ENCODE measurements at places on chromosomes 2 and 18.

GRCh38 chr2:99444222-99444621 lies 45.6 kb downstream of the REV1 start:
- DNase-seq, result no peak

- no peak for DNase-seq
These were observed 704.0 kb downstream of the RNF144A start for GRCh38 chr2:7621018-7621814.

GRCh38 chr2:192741889-192742288 lies 547.2 kb upstream of the TMEFF2 start:
- DNase-seq, result no peak

- DNase-seq, result no peak
These were observed 475 bp downstream of the SLC4A1AP start for GRCh38 chr2:27664154-27664574.

DNA sequence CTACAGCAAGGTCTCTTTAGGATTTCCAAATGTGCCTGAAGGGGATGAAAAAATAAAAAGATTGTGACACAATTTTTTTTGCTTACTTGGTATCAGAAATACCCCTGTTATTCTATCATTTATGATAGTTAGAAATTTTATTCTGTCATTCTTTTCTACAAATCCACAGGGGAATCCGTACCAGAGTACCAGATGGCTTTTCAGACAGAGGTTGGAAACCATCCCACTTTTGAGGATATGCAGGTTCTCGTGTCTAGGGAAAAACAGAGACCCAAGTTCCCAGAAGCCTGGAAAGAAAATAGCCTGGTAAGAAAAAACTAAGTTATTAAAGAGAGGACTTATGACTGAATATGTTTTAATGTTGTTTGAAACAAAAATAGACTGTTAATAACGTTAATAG lies 92.6 kb upstream of the FAM117B start:
- DNase-seq, result no peak

GRCh38 chr2:138906549-138906948 lies 126.4 kb upstream of the NXPH2 start:
- no peak for DNase-seq

DNA sequence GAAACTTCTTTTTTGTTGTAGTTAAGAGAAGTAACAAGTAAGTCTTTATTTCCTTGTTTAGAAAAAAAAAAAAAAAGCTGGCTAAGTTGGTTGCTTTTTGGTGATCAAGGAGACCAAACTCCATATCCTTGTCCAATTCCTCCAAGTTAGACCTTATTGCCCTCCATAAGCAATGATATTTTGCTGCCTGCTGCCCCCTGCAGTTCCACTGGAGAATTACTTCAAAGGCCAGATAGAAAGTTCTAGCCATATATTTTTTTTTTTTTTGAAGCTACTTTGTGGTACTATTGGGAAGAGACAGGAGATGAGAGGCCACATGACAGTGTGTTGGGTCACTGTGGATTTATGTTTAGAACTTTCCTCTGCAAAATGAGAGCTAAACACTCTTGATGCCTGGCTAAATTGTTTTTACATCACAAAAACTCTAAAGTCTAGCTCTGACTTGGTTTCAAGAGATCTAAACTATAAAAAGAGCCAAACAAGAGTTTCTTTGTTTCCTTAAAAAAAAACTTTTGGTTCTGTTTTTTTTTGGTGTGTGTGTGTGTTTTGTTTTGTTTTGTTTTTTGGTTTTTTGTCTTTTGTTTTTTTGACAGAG lies 80.7 kb upstream of the RASGRP3 start:
- peak; percentile 66 for DNase-seq

DNA sequence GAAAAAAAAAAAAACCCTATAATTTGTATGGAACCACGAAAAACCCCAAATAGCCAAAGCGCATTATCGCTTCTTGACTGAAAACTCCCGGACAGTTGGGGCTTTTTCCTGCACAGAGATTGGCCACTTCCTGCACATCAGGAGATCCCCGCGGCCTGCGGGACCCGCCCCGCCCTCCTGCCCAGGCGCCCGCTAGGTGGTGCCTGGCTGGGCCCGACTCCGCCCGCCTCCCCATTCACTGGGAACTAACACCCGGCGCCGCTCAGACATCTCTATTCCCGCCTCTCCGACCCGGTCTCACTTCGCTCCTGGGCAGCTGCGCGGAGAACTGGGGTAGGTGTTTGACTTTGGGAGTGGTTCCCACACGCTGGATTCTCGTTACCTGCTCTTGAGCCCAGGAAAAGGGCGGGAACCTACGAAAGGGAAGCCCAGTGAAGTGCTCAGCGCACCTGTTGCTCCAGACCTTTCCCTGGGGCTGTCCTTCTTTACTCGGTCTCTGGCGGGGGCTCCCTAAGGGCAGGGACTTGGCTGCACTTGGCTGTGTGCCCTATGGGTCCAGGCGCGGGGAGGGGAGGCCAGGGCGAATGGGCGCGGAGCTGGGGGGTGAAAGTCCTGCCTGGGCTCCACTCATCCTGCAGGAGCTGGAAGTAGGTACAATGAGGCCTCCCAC lies at the start of gene HMSD:
TSS of gene HMSD (plus strand) at position 234 of the 670 bp plus-strand sequence. CDS start 4,155 bp downstream, outside the sequence.
- no peak for DNase-seq

- no peak for DNase-seq
These were observed 5.4 kb downstream of the PID1 start for GRCh38 chr2:229265727-229266126.

DNA sequence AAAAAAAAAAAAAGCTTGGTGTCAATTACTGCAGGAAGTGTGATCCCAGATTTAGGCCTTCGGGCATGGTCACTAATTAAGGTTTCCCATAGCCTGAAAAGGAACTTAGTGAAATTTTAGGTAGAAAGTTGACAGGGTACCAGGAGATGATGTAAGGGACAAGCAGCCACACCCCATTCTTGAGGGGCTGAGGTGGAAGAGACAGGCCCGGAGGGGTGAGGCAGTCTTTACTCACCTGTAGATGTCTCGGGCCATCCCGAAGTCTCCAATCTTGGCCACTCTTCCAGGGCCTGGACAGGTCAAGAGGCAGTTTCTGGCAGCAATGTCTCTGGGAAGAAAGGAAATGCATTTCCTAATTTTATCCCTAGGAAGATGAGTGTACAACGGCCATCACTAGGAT lies 94.3 kb downstream of the CLIP4 start:
- no peak for DNase-seq

GRCh38 chr18:48832938-48833700 lies 117.6 kb downstream of the SMAD7 start:
- DNase-seq, result peak; percentile 68

DNA sequence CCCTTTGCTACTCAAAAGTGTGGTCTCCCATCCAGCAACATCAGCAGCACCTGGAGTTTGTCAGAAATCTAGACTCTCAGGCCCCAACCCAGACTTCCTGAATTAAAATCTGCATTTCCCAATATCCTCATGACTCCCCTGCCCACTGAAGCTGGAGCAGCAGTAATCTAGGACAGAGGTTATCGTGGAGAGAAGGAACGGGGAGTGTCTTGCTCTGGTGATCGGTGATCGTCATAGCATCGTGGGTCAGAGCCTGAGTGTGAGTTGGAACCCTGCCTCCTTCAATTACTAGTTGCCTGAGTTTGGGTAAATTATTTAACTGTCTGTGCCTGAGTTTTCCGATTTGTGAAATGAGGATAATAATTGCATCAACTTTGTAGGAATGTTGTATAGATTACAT lies 217.3 kb upstream of the ATP5MC3 start:
- no peak for DNase-seq

GRCh38 chr2:42367835-42368234 lies 6.8 kb upstream of the COX7A2L start:
- DNase-seq, result no peak

DNA sequence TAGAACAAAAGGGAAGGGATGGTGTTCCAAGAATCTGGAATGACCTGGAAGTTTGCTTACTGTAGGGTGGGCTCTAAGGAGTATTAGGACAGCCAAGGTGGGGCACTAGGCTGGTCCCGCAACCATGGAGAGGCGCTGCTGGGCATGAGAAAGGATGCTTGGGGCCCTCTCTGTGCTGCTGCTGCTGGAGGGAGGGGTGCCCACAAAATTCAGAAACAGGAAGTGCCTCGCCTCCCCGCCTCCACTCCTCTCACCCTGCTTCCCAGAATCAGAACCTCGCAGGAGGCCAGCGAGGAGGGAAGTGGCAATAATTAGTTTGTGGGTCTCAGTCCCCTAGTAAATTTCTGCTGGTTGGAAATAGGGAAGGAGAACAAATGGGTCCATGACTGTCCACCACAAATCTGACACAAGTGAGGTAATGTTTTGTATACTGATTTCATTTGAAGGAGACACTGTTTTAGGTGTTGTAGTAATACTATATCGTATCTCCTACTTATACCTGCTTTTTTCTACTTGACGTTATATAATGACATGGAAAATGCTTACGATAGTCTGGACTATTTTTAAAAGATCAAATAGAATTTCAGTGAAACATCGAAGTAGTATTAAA lies 7.9 kb upstream of the PDCL3 start:
- peak; percentile 79 for DNase-seq

DNA sequence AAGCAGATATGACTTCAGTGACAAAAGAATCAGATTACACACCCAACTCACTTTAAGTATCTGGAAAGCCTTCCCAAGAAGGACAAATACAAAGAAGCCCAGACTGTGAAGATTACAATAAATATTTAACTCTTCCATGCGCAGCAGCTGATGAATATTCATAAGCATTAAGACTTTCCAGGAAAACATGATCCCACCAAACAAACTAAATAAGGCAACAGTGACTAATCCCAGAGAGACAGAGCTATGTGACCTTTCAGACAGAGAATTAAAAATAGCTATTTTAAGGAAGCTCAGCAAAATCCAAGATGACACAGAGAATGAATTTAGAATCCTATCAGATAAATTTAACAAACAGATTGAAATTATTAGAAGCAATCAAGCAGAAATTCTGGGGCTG lies 108.2 kb upstream of the UBE2E3 start:
- DNase-seq, result no peak

DNA sequence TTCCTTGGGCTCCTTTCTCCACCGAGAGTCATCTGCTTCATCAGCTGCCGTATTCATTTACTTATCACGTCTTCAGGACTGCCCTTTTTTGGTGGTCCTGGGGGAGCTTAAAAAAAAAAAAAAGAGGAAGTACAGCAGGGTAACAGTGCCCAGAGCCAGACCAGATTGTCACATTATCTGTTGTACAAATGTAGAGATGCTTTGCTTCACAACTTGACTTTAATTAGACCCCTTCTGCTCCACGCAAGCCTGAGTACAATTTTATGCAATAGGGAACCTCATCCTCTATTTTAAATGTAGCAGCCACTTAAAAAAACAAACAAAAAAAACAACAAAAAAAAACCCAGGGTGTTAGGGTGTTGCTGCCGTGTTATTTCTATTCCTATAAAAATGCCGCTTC lies 128.3 kb downstream of the PRPF40A start:
- no peak for DNase-seq

GRCh38 chr2:108594132-108594981 lies 60.1 kb downstream of the LIMS1 start:
- peak; percentile 95 for DNase-seq

Data from MV-4-11 (cell line).